ENCODE measurements at places on chromosomes 7 and 10.

- no peak for DNase-seq
Observed at GRCh38 chr7:101620395-101620794, 8.7 kb downstream of the MYL10 start.

GRCh38 chr10:127346604-127347003 is 150.2 kb upstream of the INSYN2A start:
- no peak for DNase-seq

DNA sequence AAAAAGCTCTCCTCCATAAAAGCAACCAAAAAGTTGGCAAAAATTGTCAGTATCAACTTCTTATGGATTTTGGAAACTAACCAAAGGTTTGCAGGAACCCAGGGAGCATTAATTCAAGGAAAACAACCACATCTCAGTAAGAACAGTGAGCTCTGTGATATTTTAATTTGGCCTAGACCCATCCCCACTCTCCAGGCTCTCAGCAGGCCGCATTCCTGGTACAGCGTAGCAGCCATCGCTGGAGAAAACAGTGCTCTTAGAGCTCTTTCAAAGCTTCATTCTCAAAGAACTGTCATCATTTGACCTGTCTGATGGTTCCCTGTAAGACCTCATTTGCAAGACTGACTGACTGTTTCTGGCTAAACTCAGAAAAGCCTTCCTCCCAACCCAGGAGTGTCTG is 81.9 kb downstream of the NUDCD3 start:
- peak; percentile 14 for DNase-seq

DNA sequence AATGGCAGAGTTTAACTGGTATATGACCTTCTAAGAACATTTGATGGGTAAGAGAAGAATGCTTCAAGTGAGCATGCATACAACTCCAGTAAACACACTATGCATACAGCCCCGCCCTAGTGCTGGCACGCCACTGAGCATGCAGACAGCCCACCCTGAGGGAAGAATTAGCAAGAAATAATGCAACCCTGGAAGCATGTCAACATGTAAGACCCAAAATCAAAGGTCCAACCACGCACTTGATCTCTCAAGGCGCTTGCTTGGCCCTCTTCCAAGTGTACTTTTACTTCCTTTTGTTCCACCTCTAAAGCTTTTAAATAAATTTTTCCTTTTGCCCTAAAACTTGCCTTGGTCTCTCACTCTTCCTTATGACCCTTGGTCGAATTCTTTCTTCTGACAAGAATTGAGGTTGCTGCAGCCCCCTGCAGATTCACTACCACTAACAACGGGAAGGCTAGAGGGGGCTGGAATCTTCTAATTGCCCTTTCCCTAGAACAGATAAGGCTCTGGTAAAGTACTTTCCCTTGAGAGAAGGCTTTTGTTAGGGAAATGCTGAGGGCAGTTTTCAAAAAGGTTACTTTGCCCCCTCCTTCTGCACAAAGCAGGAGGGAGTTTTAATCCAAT is 3.4 kb downstream of the FAM24B start:
- no peak for DNase-seq

DNA sequence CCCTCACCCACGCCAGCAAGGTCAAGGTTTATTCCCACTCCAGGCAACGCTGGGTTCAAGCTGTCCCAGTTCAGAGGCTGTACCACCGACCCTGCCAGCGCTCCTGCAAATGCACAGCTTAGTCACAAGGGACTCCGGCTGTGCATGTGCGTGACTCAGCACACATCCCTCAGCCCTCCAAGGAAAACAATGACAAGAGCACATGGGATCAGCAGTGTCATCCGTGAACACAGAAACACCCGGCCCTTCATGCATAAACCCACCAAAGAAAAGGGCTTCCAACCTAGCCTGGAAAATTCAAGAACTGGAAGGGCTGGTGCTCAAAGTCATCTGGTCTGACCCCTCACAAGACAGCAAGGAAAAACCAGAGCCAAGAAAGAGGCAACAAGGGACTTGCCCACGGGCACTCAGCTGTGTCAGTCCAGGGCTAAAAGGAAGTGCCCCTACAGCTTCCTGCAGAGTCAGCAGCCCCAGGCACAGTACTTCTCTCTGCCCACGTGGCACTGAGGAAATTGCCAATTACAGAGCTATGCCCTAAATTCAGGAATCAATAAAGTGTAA is 106.1 kb downstream of the KCNMA1 start:
- DNase-seq, result peak; percentile 89

DNA sequence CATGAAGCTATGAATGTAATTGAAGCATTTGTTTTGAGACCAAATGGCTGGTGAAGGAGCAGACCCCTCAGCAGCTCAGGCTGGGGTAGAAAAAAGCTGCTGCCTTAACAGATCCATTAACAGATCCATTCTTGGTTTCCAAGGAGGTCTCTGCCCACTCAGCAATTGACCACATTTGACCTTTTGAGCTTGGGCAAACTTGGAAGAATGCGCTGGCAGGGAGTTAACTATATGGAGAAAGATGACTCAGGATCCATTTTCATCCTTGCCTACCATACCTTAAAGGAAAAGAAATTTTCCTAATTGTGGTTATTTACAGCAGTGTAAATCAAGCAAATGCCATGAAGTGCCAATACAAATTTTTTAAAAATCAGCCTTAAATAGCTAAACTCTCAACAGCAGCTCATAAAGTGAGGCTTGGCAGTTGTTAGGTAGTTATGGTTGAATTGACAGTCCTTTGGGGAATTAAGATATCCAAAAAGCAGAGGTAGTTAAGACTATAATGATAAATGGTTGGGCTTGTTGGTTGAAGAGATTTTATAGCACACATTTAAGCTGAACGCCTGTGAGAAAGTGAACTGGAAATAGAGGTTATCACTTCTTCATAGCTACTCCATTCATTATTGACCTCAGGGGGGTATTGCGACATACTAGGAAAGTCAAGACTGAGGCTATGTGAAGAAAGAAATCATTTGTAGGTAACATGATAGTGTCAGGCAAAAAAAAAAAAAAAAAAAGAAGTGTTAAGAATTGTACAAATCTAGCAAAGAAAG is 83.9 kb downstream of the MKX start:
- DNase-seq, result no peak

GRCh38 chr10:58444876-58445275 is 59.7 kb downstream of the TFAM start:
- DNase-seq, result no peak

- peak; percentile 42 for DNase-seq
Observed at GRCh38 chr10:61452655-61453641, at the start of gene TMEM26. TMEM26 (minus strand) TSS chr10:61453381; CDS start chr10:61453081, 300 bp downstream.

- no peak for DNase-seq
Observed at GRCh38 chr7:37923996-37924395, 3.6 kb downstream of the EPDR1 start.

- no peak for DNase-seq
Observed at GRCh38 chr7:14839307-14839706, 63.2 kb downstream of the DGKB start.

GRCh38 chr10:5184987-5185775 is at the start of gene AKR1C8:
AKR1C8 (minus strand) TSS chr10:5185150; CDS start chr10:5185104, 46 bp downstream.
- DNase-seq, result no peak

GRCh38 chr7:123761729-123762128 is 12.9 kb upstream of the WASL start:
- no peak for DNase-seq

GRCh38 chr10:31926160-31926559 is 2.5 kb downstream of the ARHGAP12 start:
- no peak for DNase-seq

All from cardiac fibroblast (primary cell).